Stimulated activated CD8-positive, alpha-beta memory T cell treated with anti-CD3 and anti-CD28 coated beads, Interleukin-2, amount 100 ng/mL, for 48 hours (primary cell): ENCODE measurements at places on chromosomes 7 and 10.

DNA sequence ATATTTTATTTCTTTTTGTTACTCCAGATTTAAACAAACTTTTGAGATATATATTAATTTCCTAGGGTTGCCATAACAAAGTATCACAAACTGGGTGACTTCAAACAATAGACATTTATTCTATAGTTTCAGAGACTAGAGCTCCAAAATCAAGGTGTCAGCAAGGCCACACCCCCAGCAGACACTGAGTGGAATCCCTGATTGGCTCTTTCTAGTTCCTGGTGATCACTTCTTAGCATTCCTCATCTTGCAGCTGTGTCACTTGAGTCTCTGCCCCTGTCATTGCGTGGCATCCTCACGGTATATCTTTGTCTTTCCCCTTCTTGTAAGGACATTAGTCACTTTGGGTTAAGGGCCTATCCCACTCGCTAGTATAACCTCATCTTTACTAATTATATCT is 7.6 kb upstream of the SLC26A3 start:
- DNase-seq, result no peak

DNA sequence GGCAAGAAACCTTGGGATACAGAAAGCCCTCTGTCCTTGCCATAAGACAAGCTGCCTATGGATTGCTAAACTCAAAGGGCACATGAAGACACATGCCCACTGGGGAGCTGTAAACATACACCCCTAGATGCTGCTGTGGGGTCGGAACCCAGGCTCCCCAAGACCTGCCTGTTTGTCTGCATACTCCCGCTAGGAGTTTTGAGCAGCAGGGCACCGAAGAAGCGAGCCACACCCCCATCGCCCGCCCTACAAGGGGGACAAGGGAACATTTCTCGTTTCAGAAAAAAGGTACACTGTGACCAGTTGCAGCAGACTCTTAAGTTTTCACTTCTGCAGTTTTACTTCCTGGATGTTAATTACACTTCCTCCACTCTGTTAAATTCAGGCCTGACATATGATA is 680.2 kb upstream of the GHITM start:
- DNase-seq, result no peak

DNA sequence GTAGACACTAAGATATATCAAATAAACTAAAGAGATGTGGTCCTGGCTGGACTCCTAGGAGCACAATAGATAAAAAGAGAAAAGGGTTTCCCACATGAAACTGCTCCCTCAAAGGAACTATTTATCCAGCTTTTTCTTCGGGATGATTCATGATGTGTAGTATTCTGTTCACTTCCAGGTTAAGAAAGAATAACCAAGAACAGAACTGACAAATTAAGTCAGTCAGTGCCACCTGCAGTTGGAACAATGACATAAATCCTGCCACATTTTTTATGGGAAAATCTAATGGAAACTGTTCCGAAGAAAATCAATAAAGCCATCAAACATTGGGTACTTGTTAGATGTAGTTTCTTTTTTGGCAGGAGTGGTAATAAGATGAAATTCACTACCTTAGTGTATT is 87.1 kb downstream of the POLR1F start:
- DNase-seq, result no peak

- no peak for DNase-seq
Observed at GRCh38 chr7:142180426-142180825, 68.9 kb downstream of the MGAM2 start.

DNA sequence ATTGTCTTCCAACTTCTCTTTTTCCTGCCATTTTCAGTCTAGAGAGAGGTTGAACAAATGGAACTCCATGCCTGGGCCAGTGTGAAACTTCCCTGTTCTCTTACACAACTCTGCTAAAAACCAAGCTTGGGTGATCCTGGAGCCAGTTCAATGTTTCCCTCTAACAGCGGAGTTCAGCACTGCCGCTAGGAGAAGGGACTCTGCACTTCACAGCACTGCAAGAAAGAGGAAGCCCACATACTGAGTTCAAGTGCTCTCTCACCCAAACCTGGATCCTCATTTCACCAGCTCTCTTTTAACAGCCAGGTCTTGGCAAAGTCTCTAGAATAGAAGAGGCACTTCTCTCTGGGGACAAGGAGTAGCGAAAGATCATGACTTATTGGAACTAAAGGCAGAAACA is 18.8 kb downstream of the FOXI2 start:
- no peak for DNase-seq

- no peak for DNase-seq
Observed at GRCh38 chr10:13390604-13391522, 42.8 kb upstream of the SEPHS1 start.

- DNase-seq, result no peak
Observed at GRCh38 chr7:157596471-157596870, 259.7 kb downstream of the DNAJB6 start.

- no peak for DNase-seq
Observed at GRCh38 chr7:27082171-27082570, 13.6 kb downstream of the HOXA1 start.

DNA sequence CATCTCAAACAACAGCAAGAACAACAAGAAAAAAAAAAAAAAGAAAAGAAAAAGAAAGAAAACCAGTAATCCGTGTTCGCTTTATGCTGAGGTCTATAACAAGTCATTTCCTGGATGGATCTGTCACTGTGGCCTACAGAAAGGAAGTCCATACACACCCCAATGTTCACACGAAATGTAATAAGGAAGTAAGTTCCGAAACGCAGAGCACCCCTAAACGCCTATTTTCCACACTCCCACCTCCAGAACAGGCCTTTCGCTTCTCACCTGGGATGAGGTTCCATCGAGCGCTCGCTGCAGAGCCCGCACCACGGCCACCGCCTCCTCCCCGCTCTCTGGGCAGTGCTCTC is 735 bp downstream of the ZNF394 start:
- DNase-seq, result no peak

DNA sequence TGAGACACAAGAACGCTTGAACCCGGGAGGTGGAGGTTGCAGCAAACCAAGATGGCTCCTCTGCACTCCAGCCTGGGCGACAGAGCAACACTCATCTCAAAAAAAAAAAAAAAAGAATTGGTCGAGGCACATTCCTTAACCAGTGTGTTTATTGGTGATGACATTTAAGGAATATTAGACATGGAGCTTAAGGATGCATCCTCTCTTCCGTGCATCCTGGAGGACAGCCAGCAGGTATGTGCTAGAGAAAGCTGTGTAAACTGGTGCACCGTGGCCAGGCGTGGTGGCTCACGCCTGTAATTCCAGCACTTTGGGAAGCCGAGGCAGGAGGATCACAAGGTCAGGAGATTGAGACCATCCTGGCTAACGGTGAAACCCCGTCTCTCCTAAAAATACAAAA is 11.8 kb downstream of the ZKSCAN1 start:
- DNase-seq, result no peak
